ENCODE measurements at places on chromosomes 4 and X.

GRCh38 chrX:46326161-46326560 lies 219.1 kb downstream of the ZNF674 start:
- DNase-seq: no peak

DNA sequence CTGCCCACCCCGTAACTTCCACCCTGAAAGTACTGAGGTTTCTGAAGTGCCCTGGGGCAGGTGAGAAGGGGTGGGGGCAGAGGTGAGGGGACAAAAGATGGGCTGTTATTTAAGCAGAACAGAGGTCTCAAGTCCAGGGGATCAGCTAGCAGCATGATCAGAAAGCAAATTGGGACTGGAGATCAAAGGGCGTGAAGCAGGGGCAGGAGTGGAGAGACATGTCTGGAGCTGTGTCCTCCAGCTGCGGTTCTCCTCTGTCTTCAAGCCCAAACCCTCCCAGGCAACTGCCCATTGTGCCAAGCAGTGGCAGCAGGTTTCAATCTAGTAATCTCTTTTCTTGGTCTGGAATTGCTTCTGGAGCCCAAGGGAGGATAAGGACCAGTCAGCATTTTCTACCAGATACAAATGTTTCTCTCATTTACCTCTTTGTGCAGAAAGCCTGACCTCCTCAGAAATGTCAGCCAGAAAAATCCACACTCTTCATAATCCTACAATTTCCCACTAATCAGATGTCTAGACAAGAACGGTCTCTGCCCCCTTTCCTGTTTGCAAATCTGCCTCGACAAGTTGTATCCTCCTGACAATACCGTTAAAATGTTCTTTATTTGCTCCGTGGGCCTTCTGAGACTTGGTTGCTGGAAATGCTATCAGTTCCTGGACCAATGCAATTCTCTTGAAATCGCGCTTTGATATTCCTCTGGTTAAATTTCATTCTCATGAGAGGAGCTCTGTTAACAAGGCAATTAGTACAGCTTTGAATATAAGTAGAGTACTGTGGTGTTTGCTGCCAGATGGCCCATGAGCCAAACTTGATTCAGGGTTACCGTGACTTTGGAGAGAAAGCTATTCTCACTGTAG lies 23.2 kb upstream of the RASL11B start:
- DNase-seq: no peak

GRCh38 chr4:72843466-72843865 lies 226.1 kb downstream of the COX18 start:
- no peak for DNase-seq

DNA sequence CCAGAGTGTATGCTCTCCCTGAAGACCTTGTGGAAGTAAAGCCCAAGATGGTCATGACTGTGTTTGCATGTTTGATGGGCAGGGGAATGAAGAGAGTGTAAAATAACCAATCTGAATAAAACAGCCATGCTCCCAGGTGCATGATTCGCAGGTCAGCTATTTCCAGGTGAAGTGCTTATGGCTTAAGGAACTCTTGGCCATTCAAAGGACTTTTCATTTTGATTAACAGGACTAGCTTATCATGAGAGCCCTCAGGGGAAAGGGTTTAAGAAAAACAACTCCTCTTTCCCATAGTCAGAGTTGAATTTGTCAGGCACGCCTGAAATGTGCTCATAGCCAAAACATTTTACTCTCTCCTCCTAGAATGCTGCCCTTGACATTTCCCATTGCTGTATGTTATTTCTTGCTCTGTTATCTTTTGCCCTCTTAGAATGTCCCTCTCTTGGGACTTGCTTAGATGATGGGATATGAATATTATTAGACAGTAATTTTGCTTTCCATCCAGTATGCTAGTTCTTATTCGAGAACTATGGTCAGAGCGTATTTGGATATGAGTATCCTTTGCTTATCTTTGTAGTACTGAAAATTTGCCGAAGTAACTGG lies 88.6 kb downstream of the PLS3 start:
- DNase-seq: no peak

Data from stimulated activated CD4-positive, alpha-beta T cell treated with anti-CD3 and anti-CD28 coated beads, Interleukin-1b, Interleukin-23, amount 100 ng/mL, for 1 hour (primary cell).